Hindlimb muscle (tissue), 1 donor: ENCODE measurements at places on chromosomes 1 and 21.

GRCh38 chr1:243354511-243355153, 98.8 kb downstream of the SDCCAG8 start:
- DNase-seq = no peak

DNA sequence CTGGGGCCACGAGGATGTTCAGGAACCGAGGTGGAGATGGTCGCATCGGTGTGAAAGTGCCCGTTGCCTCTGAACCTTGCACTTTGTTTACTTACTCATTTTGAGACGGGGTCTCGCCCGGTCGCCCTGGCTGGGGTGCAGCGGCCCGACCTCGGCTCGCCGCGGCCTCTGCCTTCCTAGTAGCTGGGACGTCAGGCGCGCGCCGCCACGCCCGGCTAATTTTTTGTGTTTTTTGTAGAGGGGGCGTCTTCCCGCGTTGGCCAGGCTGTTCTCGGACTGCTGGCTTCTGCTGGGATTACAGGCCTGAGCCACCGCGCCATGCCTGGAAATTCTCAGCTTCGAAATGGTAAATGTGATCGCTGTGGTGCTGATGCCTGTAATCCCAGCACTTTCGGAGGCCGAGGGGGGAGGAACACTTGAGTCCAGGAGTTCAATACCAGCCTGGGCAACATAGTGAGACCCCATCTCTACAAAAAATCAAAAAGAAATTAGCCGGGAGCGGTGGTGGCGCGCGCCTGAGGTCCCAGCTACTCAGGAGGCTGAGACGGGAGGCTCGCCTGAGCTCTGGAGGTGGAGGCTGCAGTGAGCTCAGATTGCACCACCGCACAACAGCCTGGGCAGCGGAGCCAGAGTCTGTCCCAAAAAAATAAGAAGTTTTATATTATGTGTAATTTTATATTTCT, 684 bp upstream of the MRPL20 start:
- DNase-seq = no peak

GRCh38 chr1:214289574-214290272, 8.8 kb downstream of the SMYD2 start:
- no peak for DNase-seq

DNA sequence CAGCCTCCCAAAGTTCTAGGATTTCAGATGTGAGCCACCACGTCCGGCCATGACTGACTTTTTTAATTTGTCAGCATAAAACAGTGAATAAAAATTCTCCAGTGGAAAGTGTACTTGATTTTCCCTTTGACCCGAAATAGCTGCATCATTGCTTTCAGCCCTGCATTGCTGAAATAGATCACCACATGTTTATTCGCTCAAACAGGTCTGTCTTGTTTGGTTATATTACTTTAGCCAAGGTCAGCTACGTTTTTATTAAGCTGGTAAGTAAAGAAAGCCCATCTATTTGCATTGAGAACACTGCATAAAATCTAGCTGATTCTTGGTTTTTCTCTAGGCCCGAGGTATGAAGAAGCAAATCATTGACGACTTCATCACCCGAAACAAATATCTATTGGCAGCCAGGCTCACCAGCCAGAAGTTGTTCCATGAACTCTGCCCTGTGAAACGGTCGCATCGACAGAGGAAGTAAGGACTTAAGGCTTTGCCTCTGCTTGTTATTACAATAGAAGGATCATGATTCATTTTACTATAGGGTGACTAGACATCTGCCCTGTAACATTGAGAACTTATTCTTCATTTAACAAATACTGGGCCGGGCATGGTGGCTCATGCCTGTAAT, 25.6 kb downstream of the AGMAT start:
- DNase-seq = no peak

- DNase-seq = peak; percentile 82
Observed at GRCh38 chr1:61081686-61082310, 563 bp upstream of the NFIA start.

GRCh38 chr21:34795175-34795547, 126.4 kb downstream of the CLIC6 start:
- peak; percentile 27 for DNase-seq

DNA sequence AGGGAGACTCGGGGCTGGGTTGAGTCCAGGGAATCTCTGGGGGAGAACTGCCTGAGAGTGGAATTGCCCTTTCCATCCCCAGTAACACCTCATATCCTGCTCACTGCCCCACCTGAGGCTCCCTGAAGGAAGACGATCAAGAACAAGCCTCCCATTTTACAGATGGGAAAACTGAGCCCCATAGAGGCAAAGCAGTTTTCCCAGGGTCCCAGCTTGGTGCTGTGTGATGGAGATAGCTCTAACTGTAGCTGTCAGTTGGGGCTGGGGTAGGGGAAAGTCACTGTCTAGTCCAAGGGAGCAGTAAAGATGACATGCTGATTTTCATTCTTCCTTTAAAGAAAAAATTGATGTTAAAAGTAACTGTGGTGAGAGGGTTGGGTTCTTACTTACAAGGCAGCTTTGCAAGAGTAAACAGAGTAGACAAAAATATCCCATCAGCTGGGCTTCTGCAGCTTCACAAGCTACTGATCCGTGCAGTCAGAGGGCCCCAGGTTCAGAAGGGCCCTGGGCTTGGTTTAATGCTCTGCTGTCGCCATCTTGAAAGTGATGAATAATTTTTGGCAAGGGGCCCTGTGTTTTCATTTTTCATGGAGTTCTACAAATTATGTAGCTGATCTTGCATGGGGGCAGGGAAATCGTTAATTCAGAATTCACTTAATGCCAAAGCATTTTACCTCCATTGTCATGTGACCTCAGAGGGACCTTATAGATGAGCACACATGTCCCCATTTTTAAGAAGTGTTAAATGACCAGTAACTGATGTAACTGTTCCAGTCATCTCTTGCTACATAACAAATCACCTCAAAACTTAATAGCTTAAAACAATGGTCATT, 17.6 kb upstream of the TNFRSF1B start:
- no peak for DNase-seq

DNA sequence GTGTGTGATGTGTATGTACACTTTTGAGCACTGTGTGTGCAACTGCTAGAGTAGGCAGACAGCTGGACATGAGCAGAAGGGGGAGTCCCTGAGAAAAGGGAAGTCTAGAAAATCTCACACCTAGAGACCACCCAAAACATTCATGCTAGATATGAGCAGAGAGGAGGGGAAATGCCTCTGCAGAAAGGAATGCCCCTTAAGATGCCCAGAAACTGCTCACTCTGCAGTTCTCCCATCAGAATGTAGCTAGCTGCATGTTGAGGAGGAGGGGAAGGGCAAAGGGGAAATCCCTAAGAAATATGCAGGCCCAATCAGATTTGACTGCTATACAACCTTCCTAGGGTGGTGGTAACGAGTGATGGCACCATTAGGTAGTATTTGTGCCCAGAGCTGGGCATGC, 31.8 kb upstream of the MAGOH start:
- DNase-seq = no peak

- DNase-seq = no peak
Observed at GRCh38 chr1:224730540-224730939, 114.4 kb downstream of the CNIH3 start.

DNA sequence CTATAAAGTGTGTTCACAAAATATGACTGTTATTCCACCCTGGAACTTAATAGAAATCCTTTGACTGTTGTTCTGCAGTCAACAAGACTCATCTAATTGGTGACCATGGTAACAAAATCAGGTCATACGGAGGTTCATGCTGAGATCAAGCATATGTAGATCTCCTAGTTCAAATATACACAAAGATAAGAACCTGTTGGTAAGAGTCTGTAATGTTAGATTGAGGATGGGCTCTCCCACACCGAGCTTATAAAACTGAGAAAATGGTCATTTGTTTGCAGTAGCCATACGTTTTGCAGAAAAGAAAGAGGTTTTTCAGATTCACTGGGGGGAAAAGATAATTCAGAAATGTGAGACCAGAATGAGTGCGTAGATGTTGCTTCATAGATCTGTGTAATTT, 468.1 kb downstream of the RPS6KC1 start:
- no peak for DNase-seq

- DNase-seq = no peak
Observed at GRCh38 chr1:85264150-85264549, 4.7 kb upstream of the C1orf52 start.

- DNase-seq = no peak
Observed at GRCh38 chr1:87963556-87963955, 634.9 kb downstream of the LMO4 start.

- DNase-seq = no peak
Observed at GRCh38 chr1:30884723-30885122, 23.8 kb downstream of the SDC3 start.

GRCh38 chr1:186178426-186179043, 196.5 kb downstream of the TPR start:
- no peak for DNase-seq

DNA sequence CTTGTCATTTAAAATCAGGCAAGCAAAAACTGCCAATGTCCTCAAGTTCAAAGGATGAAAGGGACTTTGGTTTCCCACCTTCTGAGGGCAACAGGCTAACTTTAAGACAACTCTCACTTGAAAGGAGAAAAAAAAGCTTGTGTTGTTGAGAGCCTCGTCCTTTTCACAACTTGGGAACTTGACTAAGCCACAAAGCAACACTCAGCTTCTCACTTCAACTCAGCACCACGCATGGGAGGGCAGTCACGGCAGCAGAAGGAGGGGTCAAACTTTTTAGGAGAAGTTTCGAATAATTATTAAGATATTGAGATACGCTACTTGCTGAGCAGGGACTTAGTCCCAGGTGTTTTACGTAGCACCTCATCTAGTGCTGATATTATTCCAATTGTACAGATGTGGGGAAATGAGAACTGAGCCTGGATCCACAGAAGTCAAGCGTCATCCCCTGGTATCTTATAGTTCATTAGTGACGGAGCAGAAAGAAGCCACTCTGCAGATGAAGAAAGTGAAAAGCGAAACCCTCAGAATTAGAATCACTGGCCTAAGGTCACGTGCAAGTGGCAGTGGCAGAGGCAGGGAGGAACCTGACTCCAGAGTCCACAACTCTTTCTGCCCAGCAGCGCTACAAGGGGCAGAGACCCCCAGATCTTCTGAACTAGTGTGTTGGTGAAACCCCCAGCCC, 83.6 kb downstream of the JAK1 start:
- DNase-seq = no peak

GRCh38 chr1:22093513-22093912, 41.0 kb downstream of the CDC42 start:
- no peak for DNase-seq

- no peak for DNase-seq
Observed at GRCh38 chr1:231887166-231887565, 260.6 kb downstream of the DISC1 start.

DNA sequence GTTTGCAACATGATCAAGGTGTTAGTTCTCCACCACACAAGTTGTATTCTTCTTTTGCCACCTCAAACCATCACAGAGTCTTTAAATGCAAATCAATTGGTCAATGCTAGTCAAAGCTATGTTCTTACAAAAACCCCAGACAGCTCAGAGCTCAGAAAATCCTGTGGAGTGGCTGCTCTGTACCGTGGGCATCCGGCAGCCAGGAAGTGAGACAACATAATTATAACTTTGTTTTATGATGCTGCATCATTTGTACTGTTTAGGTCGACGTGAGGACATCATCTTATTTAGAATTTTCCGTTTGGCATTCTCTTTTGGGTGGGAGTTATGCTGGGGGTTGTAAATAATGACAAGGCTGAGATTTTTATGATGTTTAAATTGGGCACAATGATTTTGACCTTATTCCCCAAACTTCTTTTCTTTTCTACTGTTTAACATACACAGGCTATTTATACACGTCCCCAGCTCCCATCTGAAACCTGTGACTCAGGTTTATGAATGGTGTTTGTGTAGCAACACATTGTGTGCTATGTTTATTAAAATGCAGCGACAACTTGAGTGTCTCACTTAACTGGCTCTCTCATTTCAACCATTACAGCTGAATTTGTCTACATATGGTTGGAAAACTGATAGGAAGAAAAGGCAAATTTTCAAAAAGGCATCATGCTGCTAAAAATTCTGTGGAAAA, 124.0 kb downstream of the CNIH3 start:
- DNase-seq = no peak
